Stimulated activated naive CD4-positive, alpha-beta T cell treated with Interleukin-2 at 50 U/mL for 16 hours (primary cell): ENCODE measurements at places on chromosomes 5 and 9.

DNA sequence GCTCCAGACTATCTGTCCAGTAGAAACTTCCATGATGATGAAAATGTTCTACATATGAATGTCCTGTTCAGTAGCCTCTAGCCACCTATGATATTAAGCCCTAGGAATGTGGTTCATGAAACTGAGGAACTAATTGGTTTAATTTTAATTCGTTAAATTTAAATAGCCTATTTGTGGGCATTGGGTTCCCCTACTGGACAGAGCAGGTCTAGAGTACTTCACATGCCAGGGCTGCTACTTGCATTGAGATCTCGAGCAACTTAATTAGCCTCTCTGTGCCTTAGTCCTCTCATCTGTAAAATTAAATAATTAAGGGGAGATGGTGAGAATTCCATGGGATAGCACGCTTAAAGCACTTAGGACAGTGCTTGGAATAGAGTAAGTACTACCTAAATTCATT, 160.0 kb downstream of the PAPPA start:
- DNase-seq = no peak

GRCh38 chr5:176876506-176877431, 22.4 kb downstream of the HK3 start:
- no peak for DNase-seq

- no peak for DNase-seq
Measured at GRCh38 chr5:5540065-5540464, 117.6 kb downstream of the ICE1 start.

DNA sequence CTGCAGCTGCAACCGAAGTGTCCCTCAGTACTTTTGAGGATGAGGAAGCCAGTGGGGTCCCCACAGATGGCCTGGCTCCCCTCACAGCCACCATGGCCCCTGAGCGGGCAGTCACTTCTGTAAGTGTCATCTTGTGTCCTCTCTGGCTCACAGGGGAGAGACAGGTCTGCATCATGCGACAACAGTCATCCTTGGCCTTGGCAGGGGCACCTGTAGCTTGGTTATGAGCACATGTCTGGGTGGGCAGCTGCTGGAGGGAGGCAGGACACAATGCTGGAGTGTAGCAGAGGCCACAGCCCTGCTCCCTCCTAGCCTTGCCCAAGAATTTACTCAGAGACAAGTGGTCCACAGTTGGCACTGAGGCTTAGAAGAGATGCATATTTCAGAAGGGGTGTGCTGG, 71.7 kb downstream of the COL15A1 start:
- no peak for DNase-seq

DNA sequence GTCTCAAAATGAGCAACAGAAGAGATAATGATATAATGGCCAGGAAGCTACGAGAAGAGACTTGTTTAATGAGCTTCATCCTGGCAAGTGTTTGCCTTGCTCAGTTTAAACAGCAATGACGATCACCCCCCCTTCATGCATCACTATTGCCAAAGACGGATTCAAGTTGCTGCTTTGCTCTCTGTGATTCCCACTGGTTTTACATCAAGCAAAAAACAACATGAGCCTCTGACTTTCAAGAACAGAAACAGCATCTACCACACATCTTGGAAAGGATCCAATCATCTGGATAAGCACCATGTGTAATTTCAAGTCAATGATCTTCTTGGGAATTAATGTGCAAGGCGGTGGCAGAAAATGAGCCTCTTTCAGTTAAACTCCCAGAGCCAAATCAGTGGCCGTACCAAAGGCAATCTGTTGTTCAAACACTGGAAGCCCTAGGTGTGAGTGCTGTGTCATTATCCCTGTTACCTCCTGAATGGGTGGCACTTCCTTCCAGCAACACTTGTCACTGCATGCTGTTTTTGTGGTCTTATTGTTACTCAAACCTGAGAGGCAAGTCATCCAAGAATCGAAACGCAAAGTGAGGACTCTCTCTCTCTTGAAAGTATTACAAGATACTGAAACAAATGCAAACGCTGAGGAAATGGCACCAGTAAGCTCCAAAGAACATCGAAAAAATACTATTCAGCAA, 72.8 kb downstream of the MED27 start:
- DNase-seq = no peak

GRCh38 chr5:180910735-180911134, 11.8 kb downstream of the BTNL8 start:
- DNase-seq = no peak

DNA sequence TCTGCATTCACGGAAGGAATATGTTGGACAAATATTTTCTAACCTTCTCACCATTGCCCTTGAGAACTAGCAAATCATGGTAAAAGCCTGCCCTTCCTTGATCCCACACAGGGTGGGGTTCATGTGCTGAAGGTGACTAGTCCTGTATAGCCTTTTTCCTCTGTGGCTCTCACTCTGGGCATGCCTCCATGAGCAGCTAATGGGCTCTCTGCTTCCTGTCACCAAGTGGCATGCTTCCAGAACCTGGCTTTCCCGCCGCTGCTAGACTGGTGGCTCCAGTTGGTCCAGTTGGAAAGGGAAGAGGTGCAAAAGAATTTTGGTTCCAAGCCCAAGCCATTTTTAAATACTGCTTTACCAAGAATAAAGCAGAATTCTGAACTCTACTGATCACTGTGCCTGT, 35.5 kb downstream of the FBXO10 start:
- no peak for DNase-seq

GRCh38 chr5:115262011-115262320, 711 bp downstream of the PGGT1B start:
- no peak for DNase-seq

DNA sequence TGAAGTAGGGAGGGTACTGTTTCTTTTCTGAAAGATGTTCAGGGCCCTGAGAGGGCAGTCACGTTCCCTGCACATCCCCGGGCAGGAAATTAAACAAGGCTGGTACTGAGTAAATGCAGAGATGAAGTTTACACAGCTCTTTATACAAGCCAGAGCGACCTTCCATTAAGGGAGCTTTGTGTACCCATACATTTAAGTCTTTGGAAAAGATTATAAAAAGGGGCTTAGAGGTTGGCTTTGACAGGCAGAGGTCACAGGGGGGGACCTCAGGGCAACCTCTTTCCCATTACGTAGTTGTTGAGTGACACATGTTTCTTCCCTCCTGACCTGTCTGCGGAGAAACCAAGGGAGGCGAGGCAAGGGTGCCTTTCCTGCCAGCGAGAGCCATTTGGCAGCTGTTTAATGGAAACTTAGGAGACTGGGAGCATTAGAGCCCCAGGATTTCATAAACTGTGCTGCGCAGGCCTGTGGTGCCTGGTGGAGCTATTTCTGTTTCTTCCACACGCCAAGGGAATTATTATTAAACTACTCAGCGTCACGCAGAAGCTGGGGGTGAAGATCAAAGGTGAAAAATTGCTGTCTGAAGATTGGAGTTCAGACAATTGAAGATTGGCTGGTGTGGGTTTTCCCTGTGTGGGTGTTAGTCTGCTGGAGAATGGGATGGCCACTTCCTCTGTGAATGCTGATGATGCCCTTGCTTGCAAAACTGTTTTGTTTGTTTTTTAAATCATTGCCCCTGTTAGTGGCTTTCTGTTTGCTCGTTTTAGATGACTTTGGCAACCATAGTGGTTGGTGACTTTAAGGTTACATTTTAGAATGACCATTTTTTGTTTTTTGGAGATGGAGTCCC, 3.2 kb upstream of the SMIM32 start:
- DNase-seq = no peak

GRCh38 chr5:146540414-146540813, 24.4 kb upstream of the GPR151 start:
- DNase-seq = no peak

GRCh38 chr9:125549891-125550885, 156.8 kb downstream of the MAPKAP1 start:
- DNase-seq = no peak

GRCh38 chr5:40397091-40397490, 282.6 kb upstream of the PTGER4 start:
- DNase-seq = no peak

GRCh38 chr9:99181621-99182020, 40.1 kb downstream of the ALG2 start:
- DNase-seq = no peak

GRCh38 chr5:92543201-92543600, 1037.8 kb downstream of the NR2F1-AS1 start:
- no peak for DNase-seq

DNA sequence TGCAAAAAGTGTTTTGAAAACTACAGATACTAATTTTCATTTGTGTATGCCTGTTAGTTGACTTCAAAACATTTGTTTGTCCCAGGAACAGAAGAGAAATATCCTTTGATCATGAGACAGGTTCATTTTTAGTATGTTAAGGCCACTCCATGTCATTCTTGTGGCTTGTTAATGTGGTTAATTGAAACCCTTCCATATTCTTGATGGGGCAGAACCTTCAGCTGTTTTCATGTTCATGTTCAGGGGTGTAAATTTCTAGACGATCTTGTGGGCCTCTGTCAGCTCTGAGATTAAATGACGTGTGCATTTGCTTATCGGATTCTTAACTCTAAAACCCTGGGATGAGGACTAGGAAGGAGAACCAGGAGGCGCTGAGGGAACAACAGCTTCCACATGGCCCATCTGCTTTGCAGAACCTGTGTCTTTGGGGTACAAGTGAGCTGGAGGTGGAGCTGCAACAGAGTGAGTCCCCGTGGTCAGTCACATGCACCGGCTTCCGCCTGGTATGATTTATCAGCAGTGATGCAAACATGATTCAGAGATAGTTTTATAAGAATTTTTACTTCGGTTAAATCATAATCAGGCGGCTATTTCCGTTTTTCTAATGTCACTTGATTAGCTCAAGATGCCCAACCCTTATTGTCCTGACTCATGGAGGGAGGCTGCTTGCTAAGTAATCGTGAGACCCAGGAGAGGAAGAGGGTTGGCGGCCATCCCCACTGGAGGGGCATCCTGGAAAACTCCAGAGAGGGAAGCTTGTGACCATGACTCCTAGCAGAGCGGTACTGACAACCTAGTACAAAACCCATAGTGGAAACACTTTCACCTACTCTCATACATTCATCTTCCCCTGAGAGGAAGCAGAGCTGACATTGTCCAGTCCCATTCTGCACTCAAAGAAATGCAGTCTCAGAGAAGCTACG, 138.4 kb downstream of the C9orf152 start:
- no peak for DNase-seq

GRCh38 chr5:178325311-178325678, 92.7 kb upstream of the PHYKPL start:
- DNase-seq = no peak

- no peak for DNase-seq
Measured at GRCh38 chr9:95551406-95551805, 34.6 kb upstream of the PTCH1 start.

- no peak for DNase-seq
Measured at GRCh38 chr5:83377131-83377865, 94.2 kb upstream of the VCAN start.

- DNase-seq = no peak
Measured at GRCh38 chr5:147752666-147753290, 29.8 kb downstream of the JAKMIP2 start.

- DNase-seq = peak; percentile 2
Measured at GRCh38 chr5:39376293-39376714, 12.0 kb upstream of the C9 start.

DNA sequence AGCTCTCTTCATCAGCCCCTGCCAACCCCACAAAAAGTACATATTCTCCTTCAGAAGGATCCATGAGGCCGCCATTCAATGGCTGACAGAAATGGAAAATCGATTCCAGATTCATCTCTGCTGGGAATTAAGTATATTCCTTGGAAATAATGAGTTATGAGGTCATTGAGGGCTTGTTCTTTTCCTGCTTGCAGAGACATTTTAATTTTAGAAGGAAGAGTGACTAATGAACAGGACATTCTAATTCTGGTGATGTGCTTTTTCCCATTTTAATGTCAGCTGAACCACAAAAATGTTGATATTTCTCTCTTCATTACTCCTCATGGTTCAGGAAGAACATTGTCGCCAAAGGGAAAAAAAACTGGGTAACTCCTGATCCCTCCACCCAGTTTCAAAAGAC, 314.0 kb downstream of the PIK3R1 start:
- no peak for DNase-seq

- DNase-seq = no peak
Measured at GRCh38 chr9:105054491-105054890, 126.5 kb upstream of the ABCA1 start.

DNA sequence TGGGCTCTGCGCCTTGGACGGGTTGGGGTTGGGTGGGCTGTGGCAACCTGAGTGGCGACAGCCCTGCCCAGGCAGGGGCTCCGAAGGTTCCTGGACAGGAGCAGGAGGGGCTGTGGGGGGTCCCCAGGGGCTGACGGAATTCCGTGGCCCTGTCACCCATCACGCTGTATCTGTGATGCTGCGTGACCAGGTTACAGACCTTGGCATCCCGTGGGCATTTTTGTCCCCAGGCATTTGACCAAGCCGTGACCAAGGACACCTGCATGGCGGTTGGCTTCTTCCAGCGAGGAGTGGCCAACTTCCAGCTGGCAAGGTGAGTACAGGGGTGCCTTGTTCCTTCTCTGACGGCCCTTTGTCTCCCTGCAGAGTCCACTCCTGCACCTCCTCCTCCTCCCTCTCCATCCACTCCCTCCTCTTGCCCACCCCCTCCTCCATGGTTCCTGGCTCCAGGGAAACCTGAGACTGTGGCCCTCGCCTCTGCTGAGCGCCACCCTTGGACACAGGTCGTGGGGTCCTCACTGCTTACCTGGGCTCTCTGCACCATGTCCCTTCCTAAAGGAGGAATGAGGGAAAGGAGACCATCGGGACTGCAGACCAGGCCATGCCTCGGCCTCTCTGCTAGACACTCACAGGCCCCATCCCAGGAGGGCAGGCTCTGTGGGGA, 3.0 kb downstream of the NOXA1 start:
- DNase-seq = no peak

DNA sequence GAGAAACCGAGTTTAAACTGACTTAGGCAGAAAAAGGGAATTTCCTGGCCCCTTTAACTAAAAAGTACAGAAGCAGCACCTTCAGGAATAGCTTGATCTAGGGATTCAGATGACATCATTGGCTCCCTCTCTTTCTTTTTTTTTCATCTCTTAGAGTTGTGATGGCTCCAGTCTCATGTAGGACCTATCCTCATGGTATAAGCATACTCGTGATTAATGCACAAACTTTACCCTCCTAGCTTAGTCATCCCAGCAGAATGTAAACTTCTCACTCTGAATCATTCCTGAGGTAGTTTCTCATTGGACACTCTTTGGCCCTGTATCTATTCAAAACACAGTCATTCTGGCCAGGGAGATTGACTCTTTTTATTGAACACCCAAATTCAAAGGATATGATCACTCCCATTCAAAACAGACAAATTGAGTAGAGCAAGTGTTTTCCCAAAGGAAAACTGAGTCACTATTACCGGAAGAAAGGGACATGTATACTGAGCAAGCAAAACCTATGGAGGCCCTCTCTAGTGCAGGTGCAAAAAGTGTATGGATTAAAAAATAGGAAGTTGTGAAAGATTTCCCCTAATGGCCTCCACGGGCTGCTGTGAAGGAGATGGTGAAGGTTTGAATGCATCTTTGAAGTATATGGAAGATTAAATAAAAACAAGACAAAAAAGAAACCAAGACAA, 27.6 kb upstream of the SMIM23 start:
- no peak for DNase-seq
